ENCODE measurements at places on chromosomes 16 and 17. TPM values are rescaled to one million over a fixed set of nuclear protein-coding genes. Genes with fewer than 3 reads are reported as not detected.
A peak's percentile ranks its signal among the peaks of the same experiment; 100 is the strongest.

DNA sequence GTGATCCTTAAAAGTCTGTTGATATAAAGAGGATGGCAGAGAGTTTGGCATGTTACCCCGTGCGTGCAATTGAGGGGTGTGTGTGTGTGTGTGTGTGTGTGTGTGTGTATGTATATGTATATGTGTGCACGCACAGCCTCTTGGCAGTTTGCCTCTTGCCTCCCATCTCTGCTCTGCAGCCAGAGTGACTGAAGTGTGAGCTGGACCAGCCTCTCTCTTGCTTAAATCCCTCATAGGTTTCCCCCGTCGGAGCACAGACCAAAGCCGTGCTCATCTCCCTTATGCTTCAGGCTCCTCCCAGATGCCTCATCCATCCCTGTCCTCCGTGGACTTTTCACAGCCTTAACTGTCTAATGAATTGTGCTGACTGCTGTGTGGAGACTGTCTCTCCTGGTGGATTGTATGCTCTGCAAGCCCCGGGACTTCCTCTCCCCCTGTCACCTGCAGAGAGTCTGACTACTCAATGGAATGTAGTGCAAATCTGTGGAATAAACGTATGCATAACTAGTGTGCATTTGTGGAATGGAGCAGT, 413.5 kb downstream of the CPPED1 start:
- no peaks in the 10 kb centered on the region for H3K27me3 ChIP-seq
- H3K27ac ChIP-seq, result no peak overlapping the region
- no peak overlapping the region for H3K4me3 ChIP-seq
- H3K4me1 ChIP-seq, result no peaks in the 10 kb centered on the region

GRCh38 chr17:65638221-65638975, 77.0 kb upstream of the AXIN2 start:
- no peak overlapping the region for H3K4me3 ChIP-seq
- H3K27ac ChIP-seq, result peak overlapping the region; percentile 68
- no peaks in the 10 kb centered on the region for H3K27me3 ChIP-seq
- no peaks in the 10 kb centered on the region for H3K36me3 ChIP-seq

GRCh38 chr16:19831678-19832077, 53.0 kb downstream of the GPRC5B start:
- H3K36me3 ChIP-seq, result peaks cover 9% of the 10 kb centered on the region
- H3K4me3 ChIP-seq, result no peak overlapping the region
- H3K27me3 ChIP-seq, result no peaks in the 10 kb centered on the region
- no peak overlapping the region for H3K27ac ChIP-seq
- H3K4me1 ChIP-seq, result no peaks in the 10 kb centered on the region

GRCh38 chr17:20271011-20271610, 196.2 kb downstream of the LGALS9B start:
- H3K4me3 ChIP-seq, result no peak overlapping the region
- H3K27ac ChIP-seq, result no peak overlapping the region
- H3K4me1 ChIP-seq, result no peaks in the 10 kb centered on the region
- H3K27me3 ChIP-seq, result no peaks in the 10 kb centered on the region
- DNase-seq, result no peak

- DNase-seq, result no peak
- H3K4me1 ChIP-seq, result no peaks in the 10 kb centered on the region
- no peaks in the 10 kb centered on the region for H3K27me3 ChIP-seq
- H3K36me3 ChIP-seq, result peaks cover 38% of the 10 kb centered on the region
- no peak overlapping the region for H3K4me3 ChIP-seq
- H3K27ac ChIP-seq, result no peak overlapping the region
Measured at GRCh38 chr17:42946812-42947211, 17.4 kb downstream of the AARSD1 start.

DNA sequence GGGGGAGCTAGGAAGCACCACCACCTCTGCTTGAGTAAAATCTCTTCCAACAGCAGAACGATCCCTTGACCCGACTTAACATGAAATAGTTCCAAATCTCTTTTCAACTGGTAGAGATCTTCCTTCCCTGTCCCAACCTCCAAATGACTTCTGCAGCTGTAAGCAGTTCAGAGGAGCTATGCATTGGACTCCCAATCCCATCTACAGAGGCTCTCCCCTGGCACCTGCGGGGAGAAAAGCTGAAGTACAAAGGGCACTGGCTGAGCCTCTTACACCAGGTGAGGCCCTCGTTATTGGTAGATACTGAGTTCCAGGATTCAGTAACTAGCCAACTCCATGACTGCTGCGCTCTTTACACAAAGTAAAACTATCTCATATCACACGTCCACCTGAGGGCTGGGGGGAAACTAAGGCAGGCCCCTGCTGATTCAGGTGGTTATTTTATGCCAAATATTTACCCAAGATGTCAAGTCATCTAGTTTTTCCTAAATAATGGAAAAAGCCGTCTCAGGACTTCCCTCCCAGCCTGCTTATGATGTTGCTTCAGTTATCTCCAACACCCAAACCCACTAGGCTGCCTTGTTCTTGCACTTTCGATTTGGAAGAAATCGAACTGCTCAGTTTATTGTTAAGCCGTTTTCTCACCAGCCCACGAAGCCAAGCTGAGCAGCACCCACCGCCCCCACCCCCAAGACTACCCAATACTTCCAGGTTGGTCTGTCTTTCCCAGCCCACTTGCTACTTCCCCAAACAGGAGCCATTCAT, 3.2 kb downstream of the ACTG1 start:
- DNase-seq, result no peak
- H3K27me3 ChIP-seq, result no peaks in the 10 kb centered on the region
- H3K4me1 ChIP-seq, result peaks cover 46% of the 10 kb centered on the region
- peaks cover 29% of the 10 kb centered on the region for H3K36me3 ChIP-seq

GRCh38 chr17:78184351-78184750, 2.5 kb downstream of the TK1 start:
- H3K27ac ChIP-seq, result peak overlapping the region; percentile 83
- H3K4me3 ChIP-seq, result no peak overlapping the region
- H3K4me1 ChIP-seq, result peaks cover 51% of the 10 kb centered on the region
- DNase-seq, result no peak

DNA sequence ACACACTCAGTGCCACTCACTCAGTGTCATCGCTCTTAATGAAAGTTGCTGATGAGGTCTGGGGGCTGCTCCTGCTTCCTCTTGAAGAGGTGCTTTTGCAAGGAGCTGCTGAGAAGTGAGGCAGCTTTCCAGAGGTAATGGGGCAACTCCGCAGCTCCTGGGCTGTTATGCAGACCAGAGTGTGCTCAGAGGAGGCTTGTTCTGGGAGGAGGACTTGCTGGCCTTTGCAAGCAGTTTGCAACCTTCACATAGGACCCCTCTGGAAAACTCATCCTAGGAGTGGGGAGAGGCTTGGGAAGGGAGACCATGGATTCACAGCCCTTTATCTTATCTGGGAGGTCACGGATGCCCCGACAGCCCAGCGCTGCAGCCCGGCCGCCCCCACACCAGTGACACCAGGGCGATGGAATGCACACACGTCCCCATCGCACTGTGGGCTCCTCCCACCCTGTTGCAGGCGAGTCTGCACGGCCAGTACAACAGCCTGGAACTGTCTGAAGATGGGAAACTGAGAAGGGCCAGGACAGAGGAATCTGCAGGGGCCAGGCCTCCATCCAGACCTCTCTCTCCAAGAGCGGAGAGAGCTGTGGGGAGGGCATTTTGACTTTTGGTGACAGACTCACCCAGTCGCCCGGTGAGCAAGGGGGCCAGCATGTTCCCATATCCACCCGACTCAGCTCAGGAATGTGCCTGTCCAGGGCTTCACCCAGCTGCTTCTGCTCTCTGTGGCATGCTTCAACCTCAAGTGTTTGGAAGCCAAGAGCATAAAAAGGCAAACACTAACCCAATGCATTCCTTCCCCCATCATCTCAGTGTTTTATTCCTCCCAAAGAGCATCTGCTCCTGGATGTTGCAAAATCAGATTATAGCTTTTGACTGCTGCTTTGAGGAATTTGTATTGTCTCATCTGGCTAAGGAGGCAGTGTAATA, 78.6 kb upstream of the ZNF469 start:
- no peak overlapping the region for H3K27ac ChIP-seq
- H3K4me1 ChIP-seq, result peaks cover 6% of the 10 kb centered on the region
- no peak overlapping the region for H3K4me3 ChIP-seq
- H3K27me3 ChIP-seq, result peaks cover 17% of the 10 kb centered on the region

- DNase-seq, result no peak
- H3K27ac ChIP-seq, result peak overlapping the region; percentile 86
- peaks cover 39% of the 10 kb centered on the region for H3K4me1 ChIP-seq
- H3K4me3 ChIP-seq, result peak overlapping the region; percentile 98
Measured at GRCh38 chr16:1420111-1420539, 422 bp downstream of the UQCC4 start.

DNA sequence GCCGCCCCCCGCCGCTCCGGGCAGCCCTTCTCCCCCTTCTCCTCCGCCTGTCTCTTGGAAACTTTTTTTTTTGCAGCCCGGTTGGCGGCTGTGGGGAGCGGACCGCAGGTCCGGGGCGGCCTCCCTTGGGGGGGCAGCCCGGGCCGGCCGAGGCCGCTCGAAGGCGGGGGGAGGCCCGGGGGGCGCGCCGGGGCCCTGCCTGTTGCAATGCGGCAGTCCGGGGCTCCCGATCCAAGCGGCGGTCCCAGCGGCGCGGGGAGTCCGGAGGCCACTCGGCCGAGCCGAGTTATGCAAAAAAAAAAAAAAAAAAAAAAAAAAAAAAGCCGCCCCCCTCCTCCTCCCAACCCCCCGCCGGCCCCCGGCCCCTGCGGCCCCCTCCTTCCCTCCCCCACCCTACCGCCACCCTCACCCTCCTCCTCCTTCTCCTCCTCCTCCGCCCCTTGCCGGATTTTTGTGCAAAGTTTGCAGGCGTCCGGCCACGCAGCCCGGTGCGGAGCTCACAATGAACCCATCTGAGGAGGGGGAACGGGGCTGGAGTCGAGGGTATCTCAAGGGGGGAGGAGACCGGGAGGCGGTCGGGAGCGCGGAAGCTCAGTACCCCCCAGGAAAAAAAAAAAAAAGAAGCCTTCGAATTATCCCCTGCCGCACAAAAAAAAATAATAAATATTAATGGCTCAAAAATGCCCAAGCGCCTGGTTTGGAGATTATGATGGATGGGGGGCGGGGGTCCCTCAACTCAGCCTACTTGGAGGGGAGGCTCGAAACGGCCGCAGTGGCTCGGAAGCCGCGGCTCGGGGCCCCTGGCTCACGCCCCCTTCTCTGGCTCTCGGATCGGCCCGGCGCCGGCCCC, at the start of gene ZNF423:
Gene ZNF423 (minus strand): TSS at position 291 of the 850 bp plus-strand sequence. CDS start 338 bp downstream, outside the sequence.
- peaks cover 68% of the 10 kb centered on the region for H3K4me1 ChIP-seq
- no peaks in the 10 kb centered on the region for H3K36me3 ChIP-seq
- peak within 1 kb of the TSS; percentile 79 for H3K4me3 ChIP-seq

DNA sequence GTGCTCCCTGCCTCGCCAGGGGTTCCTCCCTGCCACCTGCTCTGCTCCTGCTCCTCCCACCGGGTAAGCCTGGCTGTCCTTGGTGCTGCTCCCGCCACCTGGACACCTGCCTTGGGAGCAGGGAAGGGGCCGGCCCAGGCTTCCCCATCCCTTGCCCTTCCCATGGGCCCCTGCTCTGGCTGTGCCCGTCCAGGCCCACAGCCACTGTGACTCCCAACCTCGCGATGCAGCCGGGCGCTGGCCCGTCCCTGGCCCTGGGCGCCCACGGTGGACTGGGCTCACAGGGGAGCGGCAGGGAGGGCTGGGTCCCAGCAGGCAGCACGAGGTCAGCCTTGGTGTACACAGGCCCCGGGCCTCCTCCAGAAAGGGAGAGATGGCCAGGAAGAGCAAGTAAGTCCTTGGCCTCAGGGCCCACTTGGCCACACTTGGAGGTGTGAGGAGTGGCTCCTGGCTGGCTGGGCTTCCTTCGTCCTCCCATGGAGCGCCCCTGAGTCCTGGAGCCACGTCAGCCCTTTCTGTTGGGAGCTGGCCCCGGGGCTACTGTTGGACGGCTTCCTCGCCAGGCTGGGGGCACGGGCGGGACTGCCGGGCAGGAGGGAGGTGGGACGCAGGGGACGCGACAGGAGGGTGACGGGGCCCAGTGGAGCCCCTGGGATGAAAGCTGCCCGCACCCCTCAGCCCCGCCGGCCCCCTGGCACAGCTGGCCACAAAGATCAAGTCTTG, 15.3 kb downstream of the ENGASE start:
- H3K36me3 ChIP-seq, result peaks cover 24% of the 10 kb centered on the region
- H3K4me3 ChIP-seq, result no peak overlapping the region
- H3K4me1 ChIP-seq, result peaks cover 14% of the 10 kb centered on the region
- no peak for DNase-seq
- H3K27ac ChIP-seq, result no peak overlapping the region
- H3K27me3 ChIP-seq, result no peaks in the 10 kb centered on the region

GRCh38 chr17:55606488-55606815, 95.2 kb upstream of the SMIM36 start:
- peaks cover 5% of the 10 kb centered on the region for H3K4me1 ChIP-seq
- no peak for DNase-seq
- H3K4me3 ChIP-seq, result no peak overlapping the region
- no peaks in the 10 kb centered on the region for H3K36me3 ChIP-seq
- H3K27ac ChIP-seq, result peak overlapping the region; percentile 72

GRCh38 chr17:43309505-43310332, 75.9 kb upstream of the RNU2-1 start:
- no peaks in the 10 kb centered on the region for H3K4me1 ChIP-seq
- no peak for DNase-seq
- no peaks in the 10 kb centered on the region for H3K27me3 ChIP-seq
- H3K27ac ChIP-seq, result no peak overlapping the region

GRCh38 chr16:87712184-87712762, 53.5 kb downstream of the KLHDC4 start:
- DNase-seq, result no peak
- peaks cover 97% of the 10 kb centered on the region for H3K36me3 ChIP-seq
- H3K27me3 ChIP-seq, result no peaks in the 10 kb centered on the region

DNA sequence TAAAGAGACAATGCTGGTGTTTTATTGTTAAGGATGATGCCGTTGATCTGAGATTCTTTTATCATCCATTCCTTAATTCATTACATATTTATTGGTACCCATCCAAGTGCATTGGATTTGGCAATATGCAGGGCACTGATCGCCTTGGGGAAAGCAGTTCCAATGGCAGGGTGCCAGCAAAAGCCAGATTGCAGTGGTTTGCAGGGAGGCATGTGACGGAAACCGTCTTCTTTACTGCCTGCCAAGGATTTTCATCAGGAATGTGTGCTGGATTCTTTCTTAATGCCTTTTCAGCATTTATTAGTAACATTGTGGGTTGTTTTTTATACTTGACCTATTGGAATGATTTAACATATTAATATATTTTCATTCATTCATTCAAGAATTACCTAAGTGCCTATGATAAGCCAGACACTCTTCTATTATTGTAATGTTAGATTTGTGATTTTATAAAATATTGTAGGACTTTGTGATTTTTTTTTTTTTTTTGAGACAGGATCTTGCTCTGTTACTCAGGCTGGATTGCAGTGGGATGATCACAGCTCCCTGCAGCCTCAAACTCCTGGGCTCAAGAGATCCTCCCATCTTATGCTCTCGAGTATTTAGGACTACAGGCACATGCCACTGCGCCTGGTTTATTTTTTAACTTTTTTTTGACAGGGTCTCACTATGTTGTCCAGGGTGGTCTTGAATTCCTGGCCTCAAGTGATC, 93.4 kb upstream of the TNRC6A start:
- no peak overlapping the region for H3K27ac ChIP-seq
- peak; percentile 88 for DNase-seq
- H3K4me3 ChIP-seq, result no peak overlapping the region
- H3K4me1 ChIP-seq, result peaks cover 13% of the 10 kb centered on the region
- no peaks in the 10 kb centered on the region for H3K27me3 ChIP-seq
- H3K36me3 ChIP-seq, result no peaks in the 10 kb centered on the region

GRCh38 chr16:48676836-48677235, 66.9 kb upstream of the N4BP1 start:
- DNase-seq, result no peak
- no peaks in the 10 kb centered on the region for H3K36me3 ChIP-seq
- H3K27me3 ChIP-seq, result peaks cover 6% of the 10 kb centered on the region

The IGFALS gene
- total RNA-seq, result 10.5 TPM

The TBC1D26 gene
- total RNA-seq, result not detected

The RPRML gene
- not detected for total RNA-seq

The SLC16A11 gene
- not detected for total RNA-seq

The CNTD1 gene
- 2.2 TPM for total RNA-seq

The SOX15 gene
- total RNA-seq, result not detected

The MEOX1 gene
- total RNA-seq, result not detected

Measured in stomach (tissue), 19 donors.